ENCODE measurements at places on chromosomes 1 and 21.
A peak's percentile ranks its signal among the peaks of the same experiment; 100 is the strongest.

- DNase-seq, result no peak
Observed at GRCh38 chr1:192810253-192810880, 1.5 kb downstream of the RGS2 start.

- DNase-seq, result no peak
Observed at GRCh38 chr1:181016563-181016962, 6.1 kb downstream of the STX6 start.

DNA sequence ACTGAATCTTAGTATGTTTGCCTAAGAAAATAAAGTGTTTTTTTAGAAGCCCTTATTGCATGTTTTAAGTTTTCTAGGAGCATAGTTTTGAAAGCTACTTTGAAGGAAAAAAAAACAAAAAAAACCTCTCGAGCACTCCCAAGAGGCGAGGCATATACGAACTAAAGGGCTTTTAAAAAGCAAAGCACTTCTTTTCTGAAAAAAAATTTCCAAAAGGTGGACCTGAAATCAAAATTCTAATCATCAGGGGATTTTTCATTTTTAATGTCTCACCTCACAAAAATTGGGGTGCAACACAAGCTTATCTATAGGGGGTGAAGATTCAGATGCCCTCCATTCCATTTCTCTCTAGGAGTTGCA, 594 bp downstream of the GLMN start:
- DNase-seq, result no peak

DNA sequence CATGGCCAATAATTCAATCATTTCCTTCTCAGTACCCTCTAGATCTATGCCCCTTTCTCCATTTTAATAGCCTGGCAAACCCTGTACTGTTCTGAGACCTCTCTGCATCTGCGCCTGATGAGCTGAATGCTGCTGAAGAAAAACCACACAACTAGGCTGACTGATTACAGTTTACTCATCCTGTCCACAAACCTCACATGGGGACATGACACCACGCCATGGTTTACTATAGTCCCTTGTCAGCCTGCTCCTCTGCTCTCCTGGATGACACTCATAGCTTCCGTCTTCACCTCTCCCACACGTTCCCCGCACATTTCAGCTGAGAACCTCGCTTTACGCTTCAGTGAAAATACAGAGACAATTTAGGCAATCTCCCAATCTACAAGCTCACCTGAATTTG, 59.7 kb downstream of the DESI2 start:
- DNase-seq, result no peak

DNA sequence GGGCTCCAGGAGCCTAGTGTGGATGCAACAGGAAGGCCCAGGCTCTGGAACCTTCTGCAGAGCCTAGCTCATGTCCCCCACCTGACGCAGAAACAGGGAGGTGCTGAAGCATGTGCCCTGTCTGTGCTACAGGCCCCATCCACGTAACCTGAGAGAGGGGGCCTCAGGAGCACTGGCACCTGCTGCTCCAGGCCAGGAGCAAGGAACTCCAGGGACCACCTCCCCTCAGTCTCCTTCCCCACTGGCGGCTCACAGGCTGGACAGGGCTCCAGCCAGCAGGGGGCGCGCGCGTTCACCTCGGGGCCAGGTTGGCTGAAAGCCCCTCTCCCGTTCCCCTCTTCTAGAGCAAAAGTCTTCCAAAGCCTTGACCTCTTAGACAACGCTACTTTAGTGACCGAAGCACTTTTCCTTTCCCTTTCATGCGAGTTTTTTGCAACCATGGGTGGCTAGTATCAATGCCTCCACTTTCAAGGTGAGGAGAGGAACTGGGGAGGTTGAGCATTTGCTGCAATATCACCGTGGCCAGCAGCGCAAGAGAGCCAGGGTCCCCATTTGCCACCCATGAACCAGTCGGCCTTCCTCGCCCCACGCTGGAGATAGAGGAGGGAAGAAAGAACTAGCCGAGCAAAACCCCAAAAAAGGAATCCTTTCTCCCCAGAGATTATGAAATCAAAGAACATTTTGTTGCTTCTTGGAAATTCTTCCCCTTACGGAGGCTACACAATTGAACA, 52.4 kb upstream of the GPR157 start:
- DNase-seq, result peak; percentile 79

GRCh38 chr1:60809204-60809980, 273.0 kb upstream of the NFIA start:
- no peak for DNase-seq

DNA sequence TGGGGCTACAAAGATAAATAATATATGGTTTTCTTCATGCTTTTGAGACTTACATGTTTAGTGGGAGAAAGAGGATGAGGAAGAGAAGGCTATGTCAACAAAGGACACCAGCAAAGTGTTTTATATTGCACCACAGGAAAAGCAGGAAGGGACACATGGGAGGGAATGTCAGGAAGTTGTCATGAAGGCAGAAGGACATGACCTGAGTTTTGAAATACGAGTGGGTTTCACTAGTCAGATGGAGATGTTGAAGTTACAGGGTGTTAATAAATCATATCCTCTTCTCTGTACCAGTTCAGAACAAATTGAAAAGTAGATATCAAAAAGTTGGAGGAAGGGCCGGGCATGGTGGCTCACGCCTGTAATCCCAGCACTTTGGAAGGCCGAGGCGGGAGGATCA, 18.2 kb upstream of the AGO1 start:
- no peak for DNase-seq

Measured in right lobe of liver (tissue), 6 donors.